ENCODE measurements at places on chromosomes 2 and 18. TPM values are rescaled to one million over a fixed set of nuclear protein-coding genes. Genes with fewer than 3 reads are reported as not detected.

Gene MOGAT1
- not detected for total RNA-seq

Gene PLGLB2
- total RNA-seq: 6.5 TPM

DNA sequence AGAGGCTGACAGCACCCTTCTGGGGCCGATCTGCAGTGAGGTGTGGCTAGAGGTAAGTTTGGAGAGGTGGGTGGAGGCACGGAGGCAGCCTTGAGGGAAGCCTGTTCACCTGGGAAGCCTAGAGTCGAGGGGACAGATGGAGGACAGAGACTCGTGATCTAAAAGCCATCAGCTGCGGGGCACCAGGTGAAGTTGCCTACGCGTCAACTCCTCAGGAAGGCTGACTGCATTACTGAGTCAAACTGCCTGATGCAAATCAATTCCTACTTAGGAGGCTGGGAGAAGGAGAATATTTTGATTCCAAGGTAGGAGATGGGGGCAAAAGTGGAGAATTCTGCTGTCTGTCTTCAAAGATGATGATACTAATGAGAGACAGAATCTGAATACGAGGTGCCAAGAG lies 104.4 kb upstream of the SMAD7 start:
- no peaks in the 10 kb centered on the region for H3K36me3 ChIP-seq
- no peak overlapping the region for H3K27ac ChIP-seq
- H3K27me3 ChIP-seq: no peaks in the 10 kb centered on the region
- H3K4me1 ChIP-seq: peaks cover 17% of the 10 kb centered on the region

Gene ALPI
- not detected for total RNA-seq

- no peak overlapping the region for H3K4me3 ChIP-seq
- no peaks in the 10 kb centered on the region for H3K36me3 ChIP-seq
- no peaks in the 10 kb centered on the region for H3K27me3 ChIP-seq
- DNase-seq: no peak
- no peaks in the 10 kb centered on the region for H3K4me1 ChIP-seq
Measured at GRCh38 chr2:200225951-200226350, 80.5 kb upstream of the SPATS2L start.

Gene FBLN7
- 34.0 TPM for total RNA-seq

- no peak overlapping the region for H3K4me3 ChIP-seq
- H3K36me3 ChIP-seq: no peaks in the 10 kb centered on the region
- no peak overlapping the region for H3K27ac ChIP-seq
- no peak for DNase-seq
- H3K27me3 ChIP-seq: no peaks in the 10 kb centered on the region
Measured at GRCh38 chr2:107001062-107001461, 115.1 kb upstream of the ST6GAL2 start.

- no peak overlapping the region for H3K4me3 ChIP-seq
- peaks cover 10% of the 10 kb centered on the region for H3K4me1 ChIP-seq
- no peaks in the 10 kb centered on the region for H3K27me3 ChIP-seq
- DNase-seq: no peak
- H3K27ac ChIP-seq: peak overlapping the region; percentile 44
- H3K36me3 ChIP-seq: peaks cover 70% of the 10 kb centered on the region
Measured at GRCh38 chr2:230209422-230210051, 10.2 kb downstream of the SP110 start.

GRCh38 chr2:10820562-10820961 lies 8.0 kb upstream of the PDIA6 start:
- no peaks in the 10 kb centered on the region for H3K4me1 ChIP-seq
- H3K27me3 ChIP-seq: no peaks in the 10 kb centered on the region

Gene KHK
- 5.8 TPM for total RNA-seq

DNA sequence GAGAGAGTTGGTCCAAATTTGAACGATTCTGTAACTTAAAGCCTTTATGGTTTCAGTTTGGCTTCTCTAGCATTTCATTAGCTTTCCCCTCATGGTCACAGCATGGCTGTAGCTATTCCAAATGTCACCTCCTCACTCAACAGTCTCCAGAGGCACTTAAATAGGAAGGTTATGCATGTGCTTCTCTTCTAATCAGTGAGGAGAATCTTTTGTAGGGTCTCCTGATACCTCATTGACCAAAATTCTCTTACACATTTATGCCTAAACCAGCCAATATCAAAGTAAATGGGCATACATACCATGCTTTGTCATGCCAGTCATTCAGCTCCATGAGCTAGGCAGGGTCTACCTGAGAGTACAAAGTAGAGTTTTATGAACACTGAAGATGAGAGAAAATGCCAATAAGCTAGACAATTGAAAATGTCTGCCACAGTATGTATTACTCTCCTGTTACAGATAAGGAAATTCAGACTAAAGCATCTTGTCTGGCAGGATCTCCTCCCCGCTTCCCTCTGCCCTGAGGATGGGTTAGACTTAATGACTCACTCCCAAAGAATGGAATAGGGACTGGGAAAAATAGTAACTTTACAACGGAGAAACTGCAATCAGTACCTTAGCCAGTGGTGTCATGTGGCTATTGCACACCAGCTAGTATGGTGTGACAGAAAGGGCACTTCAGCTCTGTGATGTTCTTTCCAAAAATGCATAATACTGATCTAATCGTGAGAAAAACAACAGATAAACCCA lies 15.4 kb downstream of the DSG2 start:
- no peaks in the 10 kb centered on the region for H3K36me3 ChIP-seq
- H3K4me1 ChIP-seq: no peaks in the 10 kb centered on the region
- no peak overlapping the region for H3K4me3 ChIP-seq
- H3K27ac ChIP-seq: no peak overlapping the region
- no peaks in the 10 kb centered on the region for H3K27me3 ChIP-seq

DNA sequence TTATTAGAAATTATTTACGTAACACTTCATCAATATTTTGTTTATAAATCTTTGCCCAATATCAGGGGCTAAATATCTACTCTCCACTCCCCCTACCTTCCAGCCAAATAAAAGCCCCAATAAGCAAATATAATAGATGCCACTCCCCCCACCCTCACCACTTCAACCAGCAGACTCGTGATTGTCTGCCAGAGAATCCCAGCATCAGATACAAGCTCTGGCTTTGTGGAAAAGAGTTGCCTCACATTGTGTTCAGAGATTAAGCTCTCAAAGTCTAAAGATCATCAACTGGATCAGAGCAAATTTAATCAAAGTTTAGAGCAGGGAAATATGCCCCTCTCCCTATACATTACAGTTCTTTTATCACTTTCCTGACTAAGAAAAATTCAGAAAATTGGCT lies 39.5 kb downstream of the AOX1 start:
- no peaks in the 10 kb centered on the region for H3K4me1 ChIP-seq
- no peak overlapping the region for H3K27ac ChIP-seq
- no peak for DNase-seq

Gene DYSF
- 4.0 TPM for total RNA-seq

DNA sequence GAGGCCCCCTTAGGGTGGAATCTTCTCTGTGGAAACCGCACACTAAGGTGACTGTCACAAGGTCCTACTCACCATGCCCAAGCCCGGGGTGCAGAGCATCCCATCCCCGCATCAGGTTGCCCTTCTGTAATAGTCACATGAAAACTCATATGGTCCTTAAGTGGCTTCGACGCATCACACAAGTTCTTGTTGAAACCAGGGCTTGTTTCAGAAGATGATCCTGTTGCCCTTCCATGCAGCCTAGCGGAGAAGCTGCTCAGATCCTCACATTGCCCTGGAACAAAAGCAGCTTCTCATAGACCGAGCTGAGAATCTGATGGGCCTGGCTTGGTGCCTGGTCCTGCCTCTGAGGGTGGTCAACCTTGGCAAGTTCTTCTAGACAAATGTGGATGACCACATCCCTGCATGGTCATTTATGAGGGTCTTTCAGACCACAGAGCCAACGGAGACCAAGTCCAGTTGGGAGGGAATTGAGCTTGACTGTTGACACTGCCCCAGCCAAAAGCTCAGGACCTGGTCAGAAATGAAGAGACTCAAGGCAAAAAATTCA lies 54.1 kb downstream of the PDCL3 start:
- DNase-seq: no peak
- H3K4me1 ChIP-seq: no peaks in the 10 kb centered on the region
- no peaks in the 10 kb centered on the region for H3K27me3 ChIP-seq
- no peak overlapping the region for H3K27ac ChIP-seq
- H3K36me3 ChIP-seq: no peaks in the 10 kb centered on the region

GRCh38 chr2:8469709-8470493 lies 212.0 kb upstream of the ID2 start:
- H3K27ac ChIP-seq: no peak overlapping the region
- no peak for DNase-seq
- H3K4me3 ChIP-seq: no peak overlapping the region
- H3K27me3 ChIP-seq: no peaks in the 10 kb centered on the region
- no peaks in the 10 kb centered on the region for H3K36me3 ChIP-seq

DNA sequence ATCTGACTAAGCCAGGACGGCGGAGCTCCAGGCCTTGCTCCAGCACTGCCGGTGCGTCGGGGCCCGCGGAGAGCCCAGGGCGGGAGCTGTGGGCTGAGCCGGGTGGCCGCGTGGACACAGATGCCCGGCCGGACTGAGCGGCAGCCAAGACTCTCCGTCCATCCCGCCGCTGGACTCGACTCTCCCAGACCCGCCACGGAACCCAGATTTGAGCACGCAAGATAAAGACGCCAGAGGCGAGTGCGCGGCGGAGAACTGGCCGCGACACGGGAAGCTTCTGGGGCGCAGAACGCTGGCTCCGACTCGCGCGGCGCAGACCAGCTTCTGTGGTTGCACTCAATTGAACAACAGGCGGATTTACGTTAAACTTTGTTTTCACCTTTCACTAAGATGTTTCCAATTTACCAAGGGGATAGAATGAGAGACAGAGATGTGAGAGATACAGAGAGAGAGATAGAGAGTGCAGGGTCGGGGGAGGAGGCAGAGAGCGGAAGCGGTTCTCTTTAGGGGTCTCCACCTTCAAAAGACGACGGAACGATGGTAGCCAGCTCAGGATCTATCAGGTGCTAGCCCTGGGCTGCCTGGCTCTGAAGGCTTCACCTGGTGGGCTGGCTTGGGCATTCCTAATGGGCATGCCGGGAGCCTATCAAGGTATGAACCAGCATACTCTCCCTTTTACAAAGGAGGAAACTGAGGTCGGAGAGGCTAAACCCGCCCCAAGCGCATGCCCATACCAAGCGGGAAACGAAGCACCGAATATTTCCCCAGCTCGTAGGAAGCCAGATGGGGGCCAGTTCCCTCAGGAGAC lies 10.4 kb upstream of the EN1 start:
- no peak overlapping the region for H3K4me3 ChIP-seq
- peaks cover 17% of the 10 kb centered on the region for H3K4me1 ChIP-seq
- H3K36me3 ChIP-seq: no peaks in the 10 kb centered on the region
- no peak overlapping the region for H3K27ac ChIP-seq

DNA sequence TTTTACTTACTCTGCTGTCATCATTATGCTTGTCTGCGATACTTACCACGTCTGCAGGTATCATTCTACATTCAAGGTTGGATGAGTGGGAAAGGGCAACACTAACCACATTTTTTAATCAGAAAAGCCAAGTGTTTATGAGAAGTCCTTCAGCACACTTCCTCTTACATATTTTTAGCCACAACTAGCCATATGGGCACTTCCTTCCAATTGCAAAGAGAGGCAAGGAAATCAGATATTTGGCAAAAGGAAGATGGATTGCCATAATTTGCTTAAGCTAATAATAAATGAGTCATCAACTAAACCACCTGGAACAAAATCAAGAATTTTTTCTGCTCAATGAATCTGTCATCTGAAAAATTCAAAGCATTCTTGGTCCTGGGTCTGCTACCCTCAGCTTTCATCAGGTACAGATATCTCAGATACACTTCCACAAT lies 16.7 kb upstream of the MRO start:
- DNase-seq: no peak
- H3K4me3 ChIP-seq: no peak overlapping the region
- H3K4me1 ChIP-seq: no peaks in the 10 kb centered on the region
- H3K27me3 ChIP-seq: no peaks in the 10 kb centered on the region

DNA sequence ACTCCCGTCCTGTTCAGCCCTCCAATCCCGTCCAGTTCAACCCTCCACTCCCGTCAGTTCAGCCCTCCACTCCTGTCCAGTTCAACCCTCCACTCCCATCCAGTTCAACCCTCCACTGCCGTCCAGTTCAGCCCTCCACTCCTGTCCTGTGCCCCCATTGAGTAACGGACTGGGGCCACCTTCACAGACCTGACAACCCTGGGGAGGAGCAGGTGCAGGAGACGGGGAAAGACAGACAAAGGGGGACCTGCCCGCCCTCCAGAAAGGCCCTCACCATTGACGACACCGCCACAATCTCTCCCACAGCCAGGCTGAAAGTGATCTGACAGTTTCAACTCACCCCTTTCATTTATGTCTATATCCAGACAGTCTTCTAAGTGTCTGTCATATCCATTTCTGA lies 72.2 kb downstream of the EIPR1 start:
- no peak overlapping the region for H3K27ac ChIP-seq
- peaks cover 3% of the 10 kb centered on the region for H3K4me1 ChIP-seq
- no peak overlapping the region for H3K4me3 ChIP-seq
- no peak for DNase-seq
- no peaks in the 10 kb centered on the region for H3K27me3 ChIP-seq

DNA sequence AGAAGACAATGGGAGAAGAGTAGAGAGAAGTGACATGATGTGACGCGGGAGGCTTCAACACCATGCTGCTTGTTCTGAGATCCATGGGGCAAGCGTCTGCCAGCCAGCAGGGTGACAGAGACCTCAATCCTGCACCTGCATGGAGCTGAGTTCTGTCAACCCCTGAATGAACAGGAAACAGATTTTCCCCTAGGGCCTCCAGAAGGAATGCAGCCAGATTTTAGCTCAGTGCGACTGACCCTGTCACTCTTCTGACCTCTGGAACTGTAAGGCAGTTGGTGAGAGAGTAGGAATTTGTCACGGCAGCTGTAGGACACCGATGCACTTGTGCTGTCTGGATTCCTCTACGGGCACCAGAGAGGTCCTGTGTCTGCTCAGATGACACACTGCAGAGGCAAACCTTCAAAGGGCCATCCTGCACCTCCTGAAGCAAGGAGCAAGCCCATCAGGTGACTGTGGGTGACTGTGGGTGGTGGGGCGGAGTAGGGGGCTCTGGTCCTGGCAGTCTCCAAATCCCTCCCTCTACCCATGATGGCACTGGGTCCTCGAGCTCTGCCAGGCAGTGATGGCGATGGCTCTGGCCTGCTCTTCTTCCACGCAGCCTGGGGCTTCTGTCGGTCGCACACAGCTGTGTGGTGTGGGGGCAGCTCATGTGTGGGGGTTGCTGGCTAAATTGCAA lies 194.3 kb upstream of the TWIST2 start:
- H3K4me3 ChIP-seq: no peak overlapping the region
- H3K27me3 ChIP-seq: no peaks in the 10 kb centered on the region
- H3K4me1 ChIP-seq: no peaks in the 10 kb centered on the region
- no peak overlapping the region for H3K27ac ChIP-seq
- no peaks in the 10 kb centered on the region for H3K36me3 ChIP-seq

GRCh38 chr2:98379311-98380202 lies 33.3 kb downstream of the CNGA3 start:
- no peak overlapping the region for H3K27ac ChIP-seq
- no peak overlapping the region for H3K4me3 ChIP-seq
- H3K4me1 ChIP-seq: no peaks in the 10 kb centered on the region
- H3K36me3 ChIP-seq: no peaks in the 10 kb centered on the region
- DNase-seq: no peak
- H3K27me3 ChIP-seq: no peaks in the 10 kb centered on the region

Gene CRYBA2
- total RNA-seq: not detected

- H3K27me3 ChIP-seq: no peaks in the 10 kb centered on the region
- H3K4me3 ChIP-seq: no peak overlapping the region
- no peaks in the 10 kb centered on the region for H3K36me3 ChIP-seq
Measured at GRCh38 chr18:37560003-37560402, 5.6 kb downstream of the CELF4 start.

- no peak overlapping the region for H3K4me3 ChIP-seq
- H3K4me1 ChIP-seq: no peaks in the 10 kb centered on the region
- no peaks in the 10 kb centered on the region for H3K27me3 ChIP-seq
- H3K27ac ChIP-seq: no peak overlapping the region
- DNase-seq: no peak
- H3K36me3 ChIP-seq: no peaks in the 10 kb centered on the region
Measured at GRCh38 chr2:237324837-237325236, 89.1 kb downstream of the COL6A3 start.
